Colonic mucosa (tissue), 4 donors: ENCODE measurements at places on chromosomes 5 and 9.

DNA sequence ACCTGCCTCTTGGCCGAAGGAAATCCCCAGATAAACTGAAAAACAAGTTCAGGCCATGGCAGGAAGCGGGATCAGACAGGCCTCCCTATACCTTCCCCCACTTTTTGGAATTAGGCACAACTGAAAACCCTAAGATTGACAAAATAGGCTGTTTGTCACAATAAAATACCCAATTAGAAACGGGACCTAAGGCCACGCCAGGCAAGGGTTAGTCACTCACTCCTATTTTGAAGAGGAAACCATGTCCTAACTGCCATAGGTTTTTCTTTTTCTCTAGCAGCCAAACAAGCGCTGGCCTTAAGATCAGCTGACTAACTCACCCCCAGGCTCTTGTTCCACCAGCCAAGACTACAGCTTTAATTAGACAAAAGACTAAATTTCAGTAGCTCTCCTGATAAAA, 11.9 kb downstream of the FBP2 start:
- no peak for DNase-seq

DNA sequence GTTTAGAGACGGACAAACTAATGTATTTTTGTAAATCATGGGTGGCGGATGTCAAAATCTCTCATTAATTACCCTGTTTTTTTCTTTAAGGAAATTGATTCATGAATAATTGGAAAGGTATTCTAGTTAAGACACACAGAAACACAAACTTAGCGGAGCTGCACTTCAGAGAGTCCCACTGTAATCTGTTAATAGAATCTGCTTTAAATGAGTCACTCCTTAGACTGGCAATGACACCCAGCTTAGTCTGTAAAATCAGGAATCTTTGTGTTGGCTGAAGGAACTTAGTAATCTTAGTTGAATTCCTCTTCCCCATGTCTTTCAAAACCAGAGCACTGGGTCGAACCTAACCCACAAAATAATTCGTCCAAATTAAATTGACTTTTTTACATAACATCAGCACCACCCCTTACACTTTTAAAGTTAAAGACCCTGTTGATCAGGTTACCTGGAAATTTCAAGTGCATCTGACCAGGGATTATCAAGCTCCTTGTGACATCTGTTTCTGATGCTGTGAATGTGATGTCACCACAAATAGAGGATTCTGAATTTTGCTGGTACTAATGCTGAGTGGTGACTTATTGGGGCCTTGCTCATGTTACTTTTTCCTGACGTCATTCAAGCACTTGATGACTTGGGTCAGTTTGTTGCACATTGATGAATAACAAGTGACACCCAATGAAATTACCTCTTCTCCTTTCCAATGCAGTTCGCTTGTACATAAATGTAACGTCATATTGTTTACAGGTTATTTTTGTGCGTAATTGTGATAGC, 313.6 kb downstream of the KCTD16 start:
- DNase-seq = no peak

- no peak for DNase-seq
Measured at GRCh38 chr5:91118796-91119195, 264.3 kb downstream of the ARRDC3 start.

GRCh38 chr9:28073270-28073669, 500.0 kb upstream of the C9orf72 start:
- peak; percentile 20 for DNase-seq

DNA sequence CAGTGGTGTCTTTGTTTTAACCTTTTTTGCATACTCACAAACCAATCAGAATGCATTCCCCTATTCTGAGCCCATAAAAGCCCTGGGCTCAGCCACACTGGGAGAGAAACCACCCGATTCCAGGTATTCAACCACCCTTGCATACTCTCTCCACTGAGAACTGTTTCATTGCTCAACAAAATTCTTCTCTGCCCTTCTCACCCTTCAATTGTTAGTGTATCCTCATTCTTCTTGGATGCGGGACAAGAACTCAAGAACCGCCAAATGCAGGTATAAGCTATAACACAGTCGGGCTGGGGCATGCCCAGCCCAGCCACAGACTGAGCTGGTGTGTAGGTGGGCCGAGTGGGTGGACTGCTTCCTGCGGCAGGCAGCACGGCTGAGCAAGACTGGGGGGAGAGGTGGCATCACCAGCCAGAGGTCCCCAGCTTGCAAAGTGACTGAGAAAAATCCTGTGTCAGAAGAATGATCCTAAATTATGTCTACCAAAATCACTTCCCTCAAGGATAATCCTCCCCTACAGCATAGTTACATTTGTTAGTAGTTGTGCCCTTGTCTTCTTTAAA, 141.0 kb downstream of the SSBP2 start:
- no peak for DNase-seq

GRCh38 chr9:5553211-5553610, 42.9 kb downstream of the PDCD1LG2 start:
- DNase-seq = no peak

GRCh38 chr9:88949961-88950340, 41.3 kb upstream of the S1PR3 start:
- DNase-seq = no peak

DNA sequence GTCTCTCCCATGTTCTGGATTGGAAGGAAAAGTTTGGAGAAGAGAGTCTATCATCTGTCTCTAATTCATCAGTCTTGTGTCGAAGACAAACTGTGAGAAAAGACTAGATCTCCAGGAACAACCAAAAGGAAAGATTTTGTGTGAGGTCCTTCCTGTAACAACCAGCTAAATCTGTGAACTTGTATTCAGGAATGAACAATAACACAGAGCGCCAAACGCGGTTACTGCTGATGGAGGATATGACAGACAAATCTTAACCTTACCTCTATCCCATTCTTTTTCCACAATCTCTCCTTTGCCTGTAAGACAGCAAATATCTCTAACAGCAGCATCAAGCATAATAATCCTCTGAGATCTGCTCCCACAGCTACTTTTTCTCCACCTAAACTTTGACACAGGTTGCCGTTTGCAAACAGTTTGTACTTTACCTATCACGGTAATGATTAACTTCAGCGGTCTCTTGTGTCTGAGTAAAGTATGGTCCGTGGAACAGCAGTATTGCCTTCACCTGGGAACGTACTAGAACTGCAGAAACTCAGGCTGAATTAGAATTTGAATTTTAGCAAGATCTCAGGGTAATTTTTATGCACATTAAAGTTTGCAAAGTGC, 387.6 kb downstream of the ELAVL2 start:
- peak; percentile 17 for DNase-seq

- DNase-seq = no peak
Measured at GRCh38 chr5:103587185-103587748, 24.7 kb upstream of the NUDT12 start.

GRCh38 chr5:10199692-10200091, 50.0 kb downstream of the ATPSCKMT start:
- DNase-seq = no peak

DNA sequence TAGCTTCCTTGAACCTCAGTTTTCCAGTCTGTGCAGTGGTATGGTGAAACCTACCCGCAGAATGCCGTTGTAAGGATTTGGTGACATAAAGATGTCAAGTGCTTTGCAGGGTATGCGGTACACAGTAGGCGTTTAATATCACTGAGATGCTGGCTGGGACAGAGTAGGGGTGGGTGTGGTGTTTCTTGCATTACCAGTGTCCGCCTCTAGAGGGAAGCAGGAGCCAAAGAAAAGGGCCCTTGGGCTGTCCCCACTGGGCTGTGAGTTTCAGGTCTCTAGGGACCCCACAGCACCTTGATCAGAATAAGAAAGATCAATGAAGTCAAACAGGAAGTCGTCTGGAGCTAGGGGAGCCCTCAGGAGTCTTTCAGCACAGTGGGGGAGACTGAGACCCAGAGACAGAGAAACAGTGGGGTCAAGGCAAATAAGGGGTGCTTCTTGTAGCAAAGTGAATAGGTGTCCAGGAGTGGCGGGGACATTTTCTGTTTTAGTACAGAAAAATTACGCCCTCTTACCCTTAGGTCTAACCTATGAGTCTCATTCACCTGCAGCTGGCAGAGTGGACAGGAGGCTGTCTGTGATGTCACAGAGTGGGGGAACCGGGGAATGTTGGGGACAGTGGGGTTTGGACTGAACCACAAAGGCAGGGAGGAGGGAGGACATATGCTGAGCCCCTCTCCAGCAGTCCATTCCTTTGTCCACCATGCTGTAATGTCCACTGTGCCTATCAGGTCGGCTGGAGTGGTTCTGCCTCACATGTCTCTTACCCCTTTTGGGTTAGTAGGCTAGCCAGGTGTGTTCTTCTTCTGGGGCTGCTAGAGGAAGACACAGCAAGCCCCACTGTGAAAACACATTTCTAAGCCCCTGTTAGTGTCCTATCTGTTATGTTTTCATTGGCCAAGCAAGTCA, 4.7 kb upstream of the TEX53 start:
- DNase-seq = peak; percentile 63

DNA sequence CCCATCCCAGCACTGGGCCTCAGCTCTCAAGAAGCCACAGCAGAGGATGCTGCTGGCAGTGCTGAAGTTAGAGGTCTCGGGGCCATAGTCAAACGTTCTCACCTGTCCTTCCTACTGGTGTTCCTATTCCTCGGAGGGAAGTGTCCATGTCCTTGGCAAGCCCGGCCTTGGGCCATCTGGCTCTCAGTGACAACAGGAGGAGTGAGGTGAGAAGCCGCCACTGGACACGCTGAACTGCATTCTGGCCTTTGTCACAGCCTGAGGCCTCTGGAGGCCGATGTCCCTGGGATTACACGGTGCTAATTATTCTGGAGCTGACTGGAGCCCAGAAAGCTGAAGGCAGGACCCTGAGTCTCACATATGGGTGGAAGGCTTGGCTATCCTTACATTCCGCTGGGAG, 92.5 kb downstream of the OLFM1 start:
- no peak for DNase-seq

DNA sequence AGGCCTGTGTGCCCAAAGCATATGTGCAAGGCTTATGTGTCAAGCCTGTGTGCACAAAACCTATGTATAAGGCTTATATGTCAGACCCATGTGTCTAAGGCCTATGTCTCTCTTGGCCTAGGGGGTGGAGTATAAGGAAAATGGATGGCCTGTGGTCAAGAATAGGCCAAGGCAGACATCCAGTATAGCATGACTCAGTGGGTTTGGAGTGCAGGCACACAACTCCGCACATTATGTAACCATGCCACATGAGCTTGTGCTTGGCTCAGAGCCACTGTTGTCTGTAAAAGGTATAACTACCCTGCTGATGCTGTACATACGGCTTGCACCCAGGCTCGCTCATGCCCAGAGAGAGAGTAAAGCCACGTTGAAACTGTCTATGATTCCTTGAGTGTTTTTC, 626.4 kb upstream of the NUDT12 start:
- no peak for DNase-seq

GRCh38 chr5:132019857-132020555, 8.5 kb upstream of the ACSL6 start:
- no peak for DNase-seq

GRCh38 chr5:173581408-173582215, 34.8 kb downstream of the BOD1 start:
- DNase-seq = peak; percentile 44

- no peak for DNase-seq
Measured at GRCh38 chr5:35554016-35554415, 63.6 kb upstream of the SPEF2 start.

DNA sequence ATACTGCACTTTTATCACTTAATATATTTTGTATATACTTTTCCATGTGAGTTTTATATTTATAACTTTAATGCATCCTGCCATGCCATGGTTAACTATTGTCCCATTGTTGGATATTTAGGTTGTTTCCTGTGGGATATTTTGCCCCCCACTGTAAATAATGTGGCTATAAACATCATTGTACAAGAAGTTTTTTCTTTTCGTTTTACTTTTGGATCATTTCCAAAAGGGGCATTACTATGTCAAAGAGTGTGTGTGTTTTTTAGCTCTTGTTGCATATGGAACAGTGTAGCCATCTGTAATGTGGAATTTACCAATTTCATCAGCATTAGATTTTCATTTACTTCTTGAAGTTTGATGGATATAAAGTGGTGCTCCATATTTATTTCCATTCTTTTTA, 13.3 kb downstream of the ITGA2 start:
- DNase-seq = no peak

DNA sequence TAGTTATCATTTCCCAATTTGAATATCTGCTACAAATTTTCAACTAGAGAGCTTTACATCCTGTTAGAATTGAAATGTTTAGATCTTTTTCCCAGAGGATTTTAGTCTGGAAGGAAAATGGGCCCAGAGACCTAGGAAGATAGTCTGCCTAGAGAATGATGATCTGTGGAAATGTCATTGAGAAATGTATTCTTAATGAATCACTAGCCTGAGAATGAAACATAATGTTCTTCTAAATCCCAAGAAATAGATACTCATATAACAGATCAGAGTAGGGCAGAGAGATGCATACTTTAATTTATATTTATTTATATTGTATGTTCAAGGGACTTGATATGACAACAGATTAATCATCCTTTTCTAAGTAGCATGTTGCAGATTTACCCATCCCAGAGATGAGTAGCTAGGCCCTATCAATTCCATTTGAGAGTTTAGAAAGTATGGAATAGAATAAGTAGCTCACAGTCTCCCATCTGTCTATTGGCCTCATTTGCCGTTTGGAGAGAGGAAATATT, 25.1 kb upstream of the SLC44A1 start:
- DNase-seq = no peak

DNA sequence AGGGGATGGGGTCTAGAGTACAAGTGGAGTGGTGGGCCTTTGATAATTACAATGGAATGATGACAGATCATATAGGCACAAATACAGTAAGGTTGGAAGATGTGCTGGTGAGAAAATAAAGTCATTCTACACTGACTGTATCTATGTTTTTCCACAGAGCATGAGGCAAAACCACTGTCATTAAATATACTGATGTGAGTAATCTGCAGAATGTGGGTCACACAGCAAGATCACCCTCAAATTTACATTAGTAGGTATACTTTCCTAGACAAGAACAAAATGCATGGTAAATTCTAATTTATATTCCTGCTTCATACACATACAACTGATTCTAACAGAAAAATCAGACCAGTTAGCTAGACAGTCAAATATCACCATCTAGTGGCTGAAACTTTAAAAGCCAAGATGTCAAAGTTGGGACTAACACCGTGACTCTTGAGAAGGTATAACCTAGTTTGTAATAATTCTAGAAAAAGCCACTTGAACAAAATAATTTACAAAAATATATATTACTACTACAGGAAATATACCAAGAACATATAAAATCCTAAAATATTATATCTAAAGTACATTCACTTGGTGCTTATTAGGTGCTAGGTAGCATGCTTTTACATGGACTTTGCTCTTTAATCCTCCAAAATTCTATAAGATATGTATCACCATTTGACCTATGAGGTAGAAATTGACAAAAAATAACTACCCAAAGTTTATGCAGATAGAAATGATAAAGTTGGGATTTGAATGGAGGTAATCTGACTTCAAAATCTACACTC, 19.5 kb downstream of the TTC33 start:
- no peak for DNase-seq

GRCh38 chr9:103427696-103428095, 432.6 kb downstream of the CYLC2 start:
- no peak for DNase-seq

DNA sequence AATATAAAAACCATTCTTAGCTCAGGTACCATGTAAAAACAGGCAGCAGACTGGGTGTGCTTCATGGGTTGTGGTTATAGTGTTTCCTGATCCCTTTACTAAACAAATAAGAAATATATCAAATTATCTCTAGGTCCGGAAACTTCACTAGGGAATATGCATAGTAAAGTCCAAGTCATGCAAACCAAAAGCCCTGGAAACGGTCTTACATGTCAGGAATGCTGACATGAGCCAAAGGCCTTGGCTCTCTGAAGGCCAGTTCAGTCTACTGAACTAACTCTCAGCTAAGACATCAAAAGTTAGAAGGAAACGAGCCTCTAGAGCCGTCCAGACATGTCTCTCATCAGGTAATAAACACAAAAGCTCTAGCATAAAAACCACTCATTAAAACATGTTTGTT, 778.9 kb upstream of the ZNF608 start:
- DNase-seq = no peak

- no peak for DNase-seq
Measured at GRCh38 chr5:68215898-68216244, 315 bp downstream of the PIK3R1 start.
